Forelimb muscle (tissue), 1 donor: ENCODE measurements at places on chromosomes 5 and 9. TPM values are rescaled to one million over a fixed set of nuclear protein-coding genes. Genes with fewer than 3 reads are reported as not detected.

DNA sequence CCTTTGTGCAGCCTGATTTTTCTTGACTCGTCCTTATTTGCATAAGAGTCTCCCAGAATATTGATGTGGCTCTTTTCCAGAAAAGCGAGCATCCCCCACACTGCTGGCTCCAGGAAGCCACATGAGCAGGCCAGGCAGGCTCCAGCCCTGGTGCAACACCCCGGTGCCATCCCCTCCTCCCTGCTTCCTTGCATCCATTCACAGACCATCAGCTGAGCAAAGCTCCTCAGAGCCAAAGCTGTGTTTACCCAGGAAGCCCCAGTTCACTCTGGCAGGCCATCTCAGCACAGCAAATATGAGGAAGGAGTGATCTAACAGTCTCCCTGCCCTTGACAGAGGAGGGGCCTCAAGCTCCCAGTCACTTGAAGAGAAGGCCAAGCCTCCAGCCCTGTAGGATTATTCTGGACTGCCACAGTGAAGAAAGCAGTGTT, 34.4 kb downstream of the INSYN2B start:
- peak; percentile 22 for DNase-seq

- DNase-seq, result no peak
Measured at GRCh38 chr9:27412963-27413362, 111.1 kb upstream of the IFNK start.

GRCh38 chr5:4313138-4313537, 717.5 kb downstream of the IRX1 start:
- no peak for DNase-seq

DNA sequence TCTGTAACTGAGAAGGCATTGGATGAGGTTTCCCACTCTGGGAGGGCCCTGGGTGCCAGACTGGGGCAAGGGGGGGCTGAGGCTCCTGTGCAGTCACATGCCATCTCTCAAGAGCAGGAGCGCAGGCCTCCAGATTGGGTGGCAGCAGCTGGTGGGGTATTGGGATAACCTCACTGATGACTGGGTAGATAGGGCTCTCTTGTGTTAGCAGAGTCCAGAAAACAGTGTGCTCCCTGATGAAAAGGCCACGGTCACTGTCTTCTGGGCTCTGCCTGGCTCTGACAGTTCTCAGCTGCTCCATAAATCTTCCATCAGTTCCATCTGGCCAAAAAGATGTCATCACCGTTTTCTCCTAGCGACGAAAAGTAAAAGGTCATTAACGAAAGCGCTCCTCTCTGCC, 21.8 kb upstream of the NKX2-5 start:
- no peak for DNase-seq

DNA sequence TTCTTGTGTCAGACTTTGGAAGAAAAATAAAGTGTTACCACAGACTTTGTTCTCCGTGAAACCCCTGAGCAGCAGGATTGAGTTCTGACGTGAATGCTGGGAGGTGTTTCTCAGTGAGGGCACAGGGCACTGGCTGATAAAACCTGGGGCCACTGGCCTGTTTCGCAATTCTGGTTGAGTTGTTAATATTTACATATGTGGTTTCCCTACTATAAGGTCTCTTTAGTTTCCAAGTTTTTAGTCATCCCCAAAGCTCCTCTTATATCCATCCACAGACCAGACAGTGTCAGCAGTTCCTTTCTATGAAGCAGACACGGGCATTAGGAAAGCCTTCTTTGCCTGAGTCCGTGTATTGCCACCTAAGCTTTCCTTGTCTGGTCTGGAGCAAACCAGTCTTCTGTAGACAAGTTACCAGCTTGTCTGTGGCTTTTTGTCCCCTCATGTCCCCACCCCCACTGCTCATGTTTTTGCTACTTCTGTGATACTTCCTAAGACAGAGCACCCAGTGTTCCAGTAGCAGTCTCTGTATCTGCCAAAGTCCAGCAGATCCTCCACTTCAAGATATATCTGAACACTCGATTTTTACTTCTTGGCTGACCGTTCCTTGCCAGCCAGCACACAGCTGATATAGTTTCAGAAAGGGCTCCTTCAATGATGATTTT, 42.0 kb downstream of the ACO1 start:
- no peak for DNase-seq

DNA sequence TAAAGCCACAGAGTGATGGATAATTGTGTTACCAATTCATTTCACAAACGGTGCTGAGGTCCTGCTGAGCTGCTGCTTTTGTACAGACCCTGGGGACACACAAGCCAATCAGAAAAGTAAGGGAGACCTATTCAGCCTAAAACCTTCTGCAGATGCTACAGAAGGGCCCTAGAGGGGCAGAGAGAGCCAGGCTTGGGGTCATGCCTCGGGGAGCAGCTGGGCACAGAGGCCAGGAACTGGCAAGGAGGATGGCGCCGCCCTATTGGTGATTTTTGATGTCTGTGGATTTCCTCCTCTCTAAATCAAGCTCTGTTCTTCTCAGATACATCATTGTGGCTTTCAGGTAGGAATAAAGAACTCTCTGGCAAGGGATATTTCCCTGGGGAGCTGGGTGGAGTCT, 181.9 kb downstream of the ZNF462 start:
- no peak for DNase-seq

The PCDHGA9 gene
- 3.3 TPM for polyA plus RNA-seq

The IGIP gene
- polyA plus RNA-seq, result 5.3 TPM

The DMRTA1 gene
- polyA plus RNA-seq, result 0.08 TPM

The SLC34A1 gene
- not detected for polyA plus RNA-seq

The PCDHGA4 gene
- 1.0 TPM for polyA plus RNA-seq
